ENCODE measurements at places on chromosomes 5 and 9. TPM values are rescaled to one million over a fixed set of nuclear protein-coding genes. Genes with fewer than 3 reads are reported as not detected.

Gene TSLP
- total RNA-seq: 0.12 TPM

Gene LCNL1
- total RNA-seq: 2.1 TPM

Gene PKD2L2
- total RNA-seq: not detected

GRCh38 chr5:42228279-42228678 lies 195.0 kb upstream of the GHR start:
- DNase-seq: no peak

DNA sequence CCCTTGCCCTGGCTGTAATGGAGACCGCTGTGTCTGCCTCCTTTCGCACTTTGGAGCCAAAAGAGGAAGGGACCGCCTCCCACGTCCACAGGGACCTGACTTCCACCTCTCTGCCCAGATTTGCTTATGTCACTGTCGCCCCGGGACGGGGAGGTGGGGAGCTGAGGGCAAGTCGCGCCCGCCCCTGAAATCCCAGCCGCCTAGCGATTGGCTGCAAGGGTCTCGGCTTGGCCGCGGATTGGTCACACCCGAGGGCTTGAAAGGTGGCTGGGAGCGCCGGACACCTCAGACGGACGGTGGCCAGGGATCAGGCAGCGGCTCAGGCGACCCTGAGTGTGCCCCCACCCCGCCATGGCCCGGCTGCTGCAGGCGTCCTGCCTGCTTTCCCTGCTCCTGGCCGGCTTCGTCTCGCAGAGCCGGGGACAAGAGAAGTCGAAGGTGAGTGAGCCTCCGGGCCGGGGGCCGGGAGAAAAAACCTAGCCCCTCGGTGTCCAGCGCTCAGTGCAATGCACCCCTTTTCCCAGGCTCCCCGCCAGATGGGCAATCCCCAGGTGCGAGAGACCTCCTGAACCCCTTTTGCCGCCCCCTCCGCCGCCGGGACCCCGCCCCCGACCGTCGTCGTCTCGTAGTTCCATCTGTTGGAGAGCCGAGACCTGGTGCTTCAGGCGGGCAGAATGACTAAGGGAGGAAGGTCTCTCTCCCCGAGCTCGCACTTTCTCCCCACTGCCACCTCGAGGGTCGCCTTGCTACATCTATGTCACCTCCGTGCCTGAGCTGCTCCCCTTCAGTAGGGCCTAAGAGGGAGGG lies at the start of gene GPX3:
Gene GPX3, plus strand, starts transcription at position 288 of the 807 bp plus-strand sequence. Its CDS starts 64 bp downstream, at position 352.
- peak; percentile 5 for DNase-seq

DNA sequence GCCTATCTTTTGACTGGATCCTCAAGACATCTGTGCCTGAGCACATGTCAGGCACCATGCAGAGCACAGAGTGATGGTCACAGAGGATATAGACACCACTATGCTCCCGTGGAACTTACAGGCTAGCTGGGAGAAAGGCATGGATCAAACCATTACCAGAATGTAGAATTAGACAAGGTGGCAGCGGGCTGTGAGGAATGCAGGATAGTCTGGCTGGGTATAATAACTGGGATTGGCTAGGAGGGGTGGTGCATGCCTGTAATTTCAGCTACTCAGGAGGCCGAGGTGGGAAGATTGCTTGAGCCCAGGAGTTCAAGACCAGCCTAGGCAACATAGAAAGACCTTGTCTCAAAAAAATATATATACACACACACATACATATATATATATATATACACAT lies 50.3 kb downstream of the ASS1 start:
- no peak for DNase-seq

DNA sequence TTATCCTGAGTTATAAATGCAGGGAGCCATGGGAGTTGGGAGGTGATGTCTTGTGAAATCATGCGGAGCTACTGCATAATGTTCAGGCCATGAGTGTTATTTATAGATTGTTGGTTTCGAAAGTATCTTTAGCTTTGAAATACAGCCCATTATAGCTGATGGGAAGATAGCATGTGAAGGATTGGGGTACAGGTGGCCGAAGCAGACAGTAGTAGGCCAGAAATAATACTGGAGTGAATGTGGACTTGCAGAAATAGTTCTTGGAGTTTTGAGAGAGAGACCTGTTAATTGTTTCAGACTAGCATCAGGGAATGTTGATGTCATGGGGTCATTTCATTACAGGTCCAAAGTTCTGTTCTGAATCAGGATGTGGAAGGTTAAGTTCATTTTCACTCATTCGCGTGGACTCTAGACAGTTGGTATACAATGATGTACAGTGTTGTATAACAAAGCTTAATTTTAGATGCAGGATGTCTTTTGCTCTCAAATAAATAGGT lies 3.8 kb downstream of the ATP6V1G1 start:
- DNase-seq: no peak

DNA sequence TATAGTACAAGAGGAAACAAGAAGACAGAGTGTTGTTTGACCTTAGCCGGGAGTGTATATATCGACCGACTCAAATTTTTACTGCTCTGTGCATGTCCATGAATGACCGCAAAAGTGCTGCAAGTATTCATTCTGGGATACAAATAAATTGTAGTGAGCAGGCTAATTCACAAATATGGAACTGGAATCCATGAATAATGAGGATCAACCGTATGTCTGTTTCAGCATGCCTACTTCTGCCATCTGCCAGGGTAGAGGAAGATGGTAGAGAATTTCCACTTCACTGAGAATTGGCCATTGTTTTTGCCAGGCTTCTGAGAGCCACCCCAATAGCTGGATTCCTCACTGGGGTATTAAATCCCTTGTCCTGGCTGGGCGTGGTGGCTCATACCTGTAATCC lies 8.5 kb upstream of the RALGPS1 start:
- no peak for DNase-seq

GRCh38 chr5:136820848-136821247 lies 455.5 kb upstream of the TRPC7 start:
- no peak for DNase-seq

GRCh38 chr9:16639644-16640043 lies 230.8 kb downstream of the BNC2 start:
- DNase-seq: no peak

GRCh38 chr5:56950626-56951125 lies 1.2 kb downstream of the MIER3 start:
- peak; percentile 24 for DNase-seq

GRCh38 chr5:96316017-96316416 lies 117.0 kb downstream of the PCSK1 start:
- no peak for DNase-seq

Measured in T-cell (primary cell).